GM23248 (cell line): ENCODE measurements at places on chromosomes 16 and 17.

- DNase-seq, result no peak
These were observed 99.9 kb upstream of the LHX1 start for GRCh38 chr17:36837195-36837938.

GRCh38 chr16:50821586-50821985 lies 79.7 kb downstream of the CYLD start:
- peak; percentile 40 for DNase-seq

DNA sequence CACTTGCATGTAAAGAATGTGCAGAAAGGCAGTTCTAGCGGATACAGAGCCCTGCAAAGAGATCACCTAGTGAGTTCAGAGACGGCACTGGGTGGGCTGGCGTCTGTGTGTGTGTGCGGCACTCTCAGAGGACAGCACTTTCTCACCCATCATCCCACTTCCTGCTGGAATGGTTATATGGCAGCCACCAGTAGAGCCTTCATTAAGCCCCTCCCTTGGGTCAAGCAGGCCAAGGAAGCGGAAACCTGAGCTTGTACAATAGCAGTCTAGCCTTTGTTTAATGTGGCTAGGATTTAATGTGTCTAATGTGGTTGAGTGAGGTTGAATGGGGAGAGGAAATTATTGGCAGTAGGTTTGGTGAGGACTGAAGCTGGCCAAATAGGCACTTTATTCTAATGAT lies 88.3 kb upstream of the ELAC2 start:
- no peak for DNase-seq

DNA sequence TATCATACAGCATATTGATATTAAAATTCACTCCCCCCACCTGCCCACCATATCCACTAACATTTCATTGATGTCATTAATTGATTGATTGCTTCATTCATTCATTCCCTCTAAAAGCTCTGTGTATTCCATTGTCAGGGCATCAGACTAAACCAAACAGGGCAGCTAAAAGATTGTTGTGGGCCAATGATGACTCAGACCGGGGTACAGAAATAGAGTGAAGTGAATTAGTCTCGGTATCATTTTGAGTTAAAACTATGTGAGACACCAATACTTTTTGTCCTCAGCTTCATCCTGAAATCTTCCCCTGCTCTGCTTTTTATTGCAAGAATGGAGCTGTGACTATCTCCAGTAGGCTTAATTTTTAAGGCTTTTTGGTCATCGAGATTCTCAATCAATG lies 868.3 kb downstream of the CDH11 start:
- DNase-seq, result no peak

DNA sequence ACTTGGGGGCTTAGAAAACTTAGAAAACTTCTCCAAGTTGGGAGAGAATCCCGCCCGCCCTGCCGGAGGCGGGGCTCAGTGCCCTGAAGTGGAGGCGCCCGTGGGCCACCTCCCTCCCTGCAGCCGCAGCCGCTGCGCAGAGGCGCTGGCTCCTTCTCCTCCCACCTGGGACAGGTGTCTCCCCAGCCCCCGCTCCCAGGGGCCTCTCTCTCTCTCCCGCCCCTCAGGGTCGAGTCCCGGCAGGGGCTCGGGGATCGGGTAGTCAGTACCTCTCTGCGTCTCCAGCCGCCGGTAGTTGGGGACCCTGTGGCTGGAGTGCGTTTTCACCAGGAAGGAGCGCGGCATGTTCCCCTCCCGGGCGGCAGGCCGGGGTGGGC lies 257 bp downstream of the SNAI3 start:
- peak; percentile 37 for DNase-seq

DNA sequence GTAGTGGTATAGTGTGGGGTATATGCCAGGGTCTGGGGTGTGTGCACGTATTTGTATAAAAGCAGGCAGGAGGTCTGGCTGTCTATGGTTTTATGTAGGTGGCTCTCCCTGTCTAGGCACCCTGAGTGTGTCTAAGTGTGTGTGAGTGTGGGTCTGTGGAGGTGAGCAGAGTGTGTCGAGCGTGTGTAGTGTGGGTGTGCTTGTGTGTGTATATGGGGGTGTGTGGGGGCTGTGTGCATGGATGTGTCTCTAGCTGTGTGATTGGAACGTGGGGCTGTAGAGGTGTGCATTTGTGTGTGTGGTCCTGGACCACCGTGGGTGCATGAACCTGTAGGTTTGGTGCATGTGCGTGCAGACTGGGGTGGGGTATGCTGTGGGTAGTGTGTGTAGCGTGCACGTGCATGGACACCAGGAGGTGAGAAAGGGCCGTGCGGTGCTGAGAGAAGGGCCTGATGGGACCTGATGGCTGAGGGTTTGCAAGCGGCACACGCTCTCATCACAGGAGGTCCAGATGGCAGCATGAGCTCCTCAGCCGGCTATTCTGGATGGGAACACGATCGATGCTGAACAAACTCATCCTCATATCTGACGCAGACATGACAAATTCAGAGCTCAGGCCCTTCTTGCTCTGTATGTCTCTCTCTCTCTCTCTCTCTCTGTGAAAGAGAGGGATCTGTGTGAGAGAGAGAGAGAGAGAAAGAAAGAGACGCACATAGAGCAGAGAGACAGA lies 27.7 kb downstream of the SPACA3 start:
- DNase-seq, result no peak

GRCh38 chr16:1163567-1164055 lies 10.7 kb downstream of the CACNA1H start:
- peak; percentile 32 for DNase-seq

GRCh38 chr17:63533433-63534077 lies 10.4 kb downstream of the KCNH6 start:
- no peak for DNase-seq

DNA sequence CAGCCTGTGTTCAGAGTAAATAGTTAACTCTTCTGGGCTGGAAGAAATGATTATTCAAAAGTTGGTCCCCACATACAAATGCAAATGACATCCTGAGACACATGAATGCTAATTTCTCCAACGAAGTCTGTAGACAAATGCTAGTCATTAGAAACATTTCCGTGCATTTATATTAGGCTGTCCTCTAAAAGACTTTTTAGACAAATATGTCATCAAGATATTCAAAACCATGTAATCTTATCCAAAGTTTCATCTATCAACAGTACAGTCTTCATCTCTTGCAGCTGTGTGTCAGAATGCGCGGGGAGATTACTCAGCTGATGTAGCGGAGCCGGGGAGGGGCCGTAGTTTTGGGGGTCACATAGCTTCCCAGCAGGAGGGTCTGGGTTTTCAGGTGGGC lies 33.8 kb upstream of the MAF start:
- no peak for DNase-seq

DNA sequence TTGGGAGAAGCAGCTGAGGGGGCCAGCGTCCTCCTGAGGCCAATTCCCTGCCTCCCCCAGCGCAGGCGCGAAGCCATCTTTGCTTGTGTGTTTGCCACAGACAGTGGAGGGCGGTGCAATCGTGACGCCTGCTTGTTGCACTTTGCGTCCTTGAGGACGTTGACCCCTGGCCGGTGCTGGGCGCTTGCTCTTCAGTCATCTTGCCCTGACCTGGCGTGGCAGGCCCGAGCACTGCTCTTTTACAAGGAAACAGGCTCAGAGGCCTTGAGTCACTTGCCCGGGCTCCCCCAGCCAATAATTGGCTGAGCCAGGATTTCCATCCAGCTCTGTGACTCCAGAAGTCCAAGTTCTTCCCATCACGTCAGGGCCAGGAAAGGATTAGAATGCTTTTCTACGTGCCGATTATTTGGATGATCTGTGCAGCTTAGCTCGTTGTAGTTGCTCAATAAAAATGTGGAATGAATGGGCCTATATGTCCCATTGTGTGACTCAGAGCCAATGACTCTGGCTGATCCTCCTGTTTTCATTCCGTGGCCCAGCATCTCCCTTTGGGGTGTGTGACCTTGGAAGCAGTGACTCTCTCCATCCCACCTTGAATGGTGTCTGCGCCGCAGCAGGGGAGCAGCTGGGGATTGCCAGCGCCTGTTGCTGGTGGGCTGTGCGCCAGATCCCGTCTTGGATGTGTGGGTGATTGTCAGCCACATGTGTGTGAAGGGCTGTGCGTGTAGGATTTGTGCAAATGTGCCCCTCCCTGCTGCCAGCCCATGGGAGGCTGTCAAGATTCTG lies 214.1 kb downstream of the SEC14L1 start:
- DNase-seq, result peak; percentile 100

DNA sequence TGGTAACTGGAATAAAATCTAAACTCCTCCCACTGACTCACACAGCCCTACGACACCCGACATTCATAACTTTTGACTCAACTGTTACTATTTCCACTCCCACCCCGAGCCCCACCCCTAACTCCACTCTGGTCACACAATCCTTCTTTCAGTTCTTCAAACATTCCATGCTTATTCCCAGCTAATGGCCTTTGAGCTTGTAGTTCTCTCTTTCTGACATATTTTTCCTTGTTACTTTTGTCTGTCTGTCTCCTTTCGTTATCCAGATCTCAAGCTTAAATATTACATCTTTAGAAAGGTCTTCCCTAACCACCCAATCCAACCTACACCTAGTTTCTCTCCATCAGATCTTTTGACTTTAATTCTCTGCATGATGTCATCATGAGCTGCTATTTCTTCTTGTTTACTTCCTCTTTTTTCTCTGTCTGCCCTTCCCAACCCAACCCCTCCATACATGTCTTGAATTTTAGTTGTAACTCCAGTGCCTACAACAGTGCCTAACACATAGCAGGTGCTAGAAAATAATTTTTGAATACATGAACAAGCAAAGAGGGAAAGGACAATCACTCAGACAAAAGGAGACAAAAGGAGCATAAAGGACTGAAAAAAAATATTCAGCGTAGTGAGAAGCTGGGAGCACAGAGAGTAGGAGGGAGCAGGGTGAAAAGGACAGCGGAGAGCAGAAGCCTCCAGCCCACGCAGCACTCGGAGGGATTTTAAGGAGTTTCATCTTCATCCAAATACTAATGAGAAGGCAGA lies 65.2 kb upstream of the SMIM36 start:
- DNase-seq, result peak; percentile 92

GRCh38 chr17:44673893-44674292 lies 15.7 kb downstream of the CCDC43 start:
- no peak for DNase-seq

GRCh38 chr16:50879873-50880695 lies 138.2 kb downstream of the CYLD start:
- peak; percentile 2 for DNase-seq

GRCh38 chr17:8391711-8392110 lies 5.9 kb downstream of the RNF222 start:
- DNase-seq, result peak; percentile 56

DNA sequence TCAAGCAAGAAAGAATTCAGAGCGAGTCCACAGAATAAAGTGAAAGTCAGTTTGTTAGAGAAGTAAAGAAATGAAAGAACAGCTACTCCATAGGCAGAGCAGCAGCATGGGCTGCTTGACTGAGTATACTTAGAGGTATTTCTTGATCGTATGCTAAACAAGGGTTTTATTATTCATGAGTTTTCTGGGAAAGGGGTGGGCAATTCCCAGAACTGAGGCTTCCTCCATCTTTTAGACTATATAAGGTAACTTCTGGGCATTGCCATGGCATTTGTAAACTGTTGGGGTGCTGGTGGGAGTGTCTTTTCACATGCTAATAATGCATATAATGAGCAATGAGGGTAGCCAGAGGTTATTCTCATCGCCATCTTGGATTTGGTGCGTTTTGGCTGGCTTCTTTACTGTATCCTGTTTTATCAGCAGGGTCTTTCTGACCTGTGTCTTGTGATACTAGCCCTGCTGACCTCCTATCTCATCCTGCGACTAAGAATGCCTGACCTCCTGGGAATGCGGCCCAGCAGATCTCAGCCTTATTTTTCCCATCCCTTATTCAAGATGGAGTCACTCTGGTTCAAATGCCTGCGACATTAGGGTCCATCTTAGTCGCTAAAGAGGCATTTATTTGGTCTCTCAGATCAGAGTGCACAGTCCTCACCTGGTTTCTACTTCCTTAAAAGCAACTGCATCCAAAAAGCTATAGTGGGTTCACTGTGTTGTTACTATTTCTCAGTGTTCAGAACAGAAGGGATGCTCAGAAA lies 100.6 kb upstream of the CACNG5 start:
- DNase-seq, result no peak

DNA sequence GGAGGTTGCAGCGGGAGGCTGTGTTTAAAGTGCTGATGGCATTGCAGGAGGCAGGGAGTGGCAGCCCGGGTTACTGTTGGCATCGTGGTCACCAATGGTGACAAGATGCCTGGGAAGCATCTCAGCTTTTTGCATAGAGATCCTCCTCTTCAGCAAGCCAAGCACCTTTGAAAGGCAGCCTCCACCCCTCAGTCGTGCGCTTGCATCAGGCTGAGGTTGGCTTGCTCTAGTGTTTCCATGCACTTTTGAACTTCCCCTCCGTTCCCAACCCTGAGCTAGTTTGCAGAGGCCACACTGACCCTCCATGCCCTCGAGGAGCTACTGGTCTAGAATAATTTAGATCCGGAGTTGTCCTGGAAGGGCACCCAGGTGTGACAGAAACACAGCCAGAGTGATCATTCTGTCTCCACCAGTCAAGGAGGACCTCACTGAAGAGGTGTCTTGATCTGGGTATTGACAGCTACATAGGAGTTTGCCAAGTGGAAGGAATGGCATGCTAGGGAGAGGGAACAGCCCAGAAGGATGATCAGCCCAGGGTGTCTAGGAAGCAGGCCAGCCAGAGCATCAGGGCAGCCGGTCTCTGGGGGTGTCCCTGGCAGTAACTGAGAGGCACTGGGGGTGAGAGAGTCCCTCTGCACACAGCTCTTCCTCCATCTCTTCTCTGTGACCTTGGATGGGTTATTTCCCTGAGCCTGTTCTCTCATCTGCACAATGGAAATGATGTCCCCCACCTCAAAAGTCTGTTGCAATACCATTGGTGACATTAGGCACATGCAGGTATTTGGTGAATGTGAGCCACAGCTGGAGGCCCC lies 7.7 kb downstream of the BEAN1 start:
- DNase-seq, result no peak

DNA sequence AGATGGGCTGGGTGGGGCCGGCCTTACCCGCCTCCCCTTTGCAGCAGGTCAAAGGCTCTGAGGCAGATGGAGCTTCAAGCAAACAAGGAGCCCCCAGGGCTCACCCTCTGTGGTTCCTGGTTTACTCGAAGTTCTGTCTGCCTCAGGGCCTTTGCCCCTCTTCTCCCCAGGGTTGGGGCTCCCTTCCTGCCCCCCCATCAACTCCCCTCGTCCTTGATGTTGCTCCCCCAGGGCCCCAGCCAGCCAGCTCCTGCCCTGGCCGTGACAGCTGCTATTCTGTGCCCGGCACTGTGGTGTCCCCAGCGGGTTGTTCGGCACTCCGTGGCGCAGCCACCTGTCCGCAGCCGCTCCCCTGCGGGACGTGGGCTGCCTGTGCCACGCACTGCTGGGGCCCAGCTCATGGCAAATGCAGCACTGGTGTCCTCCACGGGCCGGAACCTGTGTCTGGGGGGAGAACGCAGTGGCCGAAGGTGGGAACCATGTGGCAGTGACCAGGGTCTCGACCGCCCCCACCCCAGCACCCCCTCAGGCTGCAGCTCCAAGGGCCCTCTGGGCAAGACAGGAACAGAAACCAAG lies 4.3 kb upstream of the METRN start:
- DNase-seq, result no peak

DNA sequence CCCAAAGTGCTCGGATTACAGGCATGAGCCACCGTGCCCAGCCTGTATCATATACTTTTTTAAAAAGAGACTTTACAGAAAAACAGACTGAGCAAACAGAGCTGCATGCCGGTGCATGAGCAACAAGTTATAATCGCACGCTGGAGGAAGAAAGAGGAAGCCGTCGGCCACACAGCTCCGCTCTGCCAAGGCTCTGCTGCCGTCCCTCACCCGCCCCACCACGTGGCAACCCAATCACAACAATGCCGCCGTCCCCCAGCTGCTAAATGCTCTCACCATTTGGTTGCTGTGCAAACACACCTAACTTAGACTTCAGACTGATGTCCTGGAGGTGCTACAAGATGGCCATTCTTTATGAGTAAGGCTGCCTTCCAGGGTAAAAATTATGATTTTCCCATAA lies 83.5 kb downstream of the ADCY9 start:
- DNase-seq, result peak; percentile 58

GRCh38 chr16:47008612-47009011 lies 35.1 kb upstream of the DNAJA2 start:
- no peak for DNase-seq
